Caco-2 (cell line): ENCODE measurements at places on chromosomes 1 and 21. TPM values are rescaled to one million over a fixed set of nuclear protein-coding genes. Genes with fewer than 3 reads are reported as not detected.
A peak's percentile ranks its signal among the peaks of the same experiment; 100 is the strongest.

The GJA4 gene
- not detected in 2 replicates for total RNA-seq

The TAL1 gene
- total RNA-seq, result 12.2 and 15.2 TPM in 2 replicates

- H3K27ac ChIP-seq, result no peak overlapping the region
- no peaks in the 10 kb centered on the region for H3K4me1 ChIP-seq
- H3K27me3 ChIP-seq, result no peaks in the 10 kb centered on the region
- H3K36me3 ChIP-seq, result no peaks in the 10 kb centered on the region
- H3K4me3 ChIP-seq, result no peak overlapping the region
These were observed 12.5 kb upstream of the TNNI3K start for GRCh38 chr1:74222701-74223100.

- H3K36me3 ChIP-seq, result no peaks in the 10 kb centered on the region
- H3K4me3 ChIP-seq, result no peak overlapping the region
- H3K4me1 ChIP-seq, result no peaks in the 10 kb centered on the region
- H3K27ac ChIP-seq, result no peak overlapping the region
- H3K27me3 ChIP-seq, result no peaks in the 10 kb centered on the region
These were observed 254.9 kb downstream of the RHOU start for GRCh38 chr1:228989992-228990827.

GRCh38 chr21:15250384-15250783, 185.6 kb upstream of the NRIP1 start:
- H3K36me3 ChIP-seq, result no peaks in the 10 kb centered on the region
- no peak overlapping the region for H3K27ac ChIP-seq
- DNase-seq, result no peak
- no peak overlapping the region for H3K4me3 ChIP-seq

DNA sequence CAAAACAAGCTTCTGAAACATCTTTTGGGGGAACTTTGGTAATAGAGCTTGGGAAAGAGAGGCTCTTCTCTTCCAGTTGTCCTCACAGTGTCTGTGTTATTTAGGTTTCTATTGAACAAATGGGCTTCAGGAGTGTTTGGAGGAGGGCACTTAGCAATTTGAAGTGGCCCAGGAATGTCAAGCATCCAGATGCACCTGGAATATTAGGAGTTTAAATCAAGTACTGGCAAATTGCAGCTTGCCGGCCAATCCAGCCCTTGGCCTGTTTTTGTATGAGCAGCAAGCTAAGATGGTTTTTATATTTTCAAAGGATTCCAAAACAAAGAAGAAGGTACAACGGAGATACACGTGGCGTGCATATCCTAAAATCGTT, 94.7 kb downstream of the CCDC185 start:
- H3K4me3 ChIP-seq, result no peak overlapping the region
- no peak overlapping the region for H3K27ac ChIP-seq
- DNase-seq, result no peak
- H3K4me1 ChIP-seq, result peaks cover 12% of the 10 kb centered on the region

GRCh38 chr1:46490406-46490655, 695 bp downstream of the DMBX1 start:
- peak overlapping the region; percentile 46 for H3K4me3 ChIP-seq
- H3K4me1 ChIP-seq, result peaks cover 6% of the 10 kb centered on the region; the same call in 1 of the 2 replicates
- no peak overlapping the region for H3K27ac ChIP-seq
- H3K27me3 ChIP-seq, result peaks cover 2% of the 10 kb centered on the region
- H3K36me3 ChIP-seq, result no peaks in the 10 kb centered on the region
